Muscle of leg (tissue), 16 donors: ENCODE measurements at places on chromosomes 12 and 14.

GRCh38 chr12:68950511-68950910 is 17.5 kb upstream of the CPM start:
- no peak for DNase-seq

DNA sequence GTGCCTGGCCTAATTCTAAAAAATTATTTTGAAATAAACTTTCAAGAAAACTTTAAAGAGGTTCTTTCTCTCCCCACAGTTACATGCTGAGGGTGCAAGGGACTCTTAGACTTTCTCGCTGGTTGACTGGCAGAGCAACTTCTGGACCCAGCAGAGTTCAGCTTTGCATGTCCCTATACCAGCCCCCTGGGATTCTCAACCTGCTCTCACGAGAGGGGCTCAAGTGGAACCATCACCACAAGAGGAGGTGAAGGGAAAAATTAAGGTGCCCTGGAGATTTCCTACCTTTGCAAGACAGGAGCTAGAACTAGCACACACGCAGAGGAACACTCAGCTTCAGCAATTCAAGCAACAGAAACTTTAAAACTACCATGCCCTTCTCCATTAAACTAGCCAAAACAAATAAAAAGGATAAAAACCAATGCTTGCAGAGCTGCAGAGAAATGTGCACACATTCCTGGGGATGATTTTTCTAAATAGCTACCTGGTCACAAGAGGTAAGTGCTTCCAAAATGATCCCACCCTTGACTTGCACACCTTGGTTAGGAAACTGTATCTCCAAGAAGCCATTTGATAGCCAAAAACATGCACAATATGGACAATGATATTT is 2.5 kb downstream of the HVCN1 start:
- no peak for DNase-seq

DNA sequence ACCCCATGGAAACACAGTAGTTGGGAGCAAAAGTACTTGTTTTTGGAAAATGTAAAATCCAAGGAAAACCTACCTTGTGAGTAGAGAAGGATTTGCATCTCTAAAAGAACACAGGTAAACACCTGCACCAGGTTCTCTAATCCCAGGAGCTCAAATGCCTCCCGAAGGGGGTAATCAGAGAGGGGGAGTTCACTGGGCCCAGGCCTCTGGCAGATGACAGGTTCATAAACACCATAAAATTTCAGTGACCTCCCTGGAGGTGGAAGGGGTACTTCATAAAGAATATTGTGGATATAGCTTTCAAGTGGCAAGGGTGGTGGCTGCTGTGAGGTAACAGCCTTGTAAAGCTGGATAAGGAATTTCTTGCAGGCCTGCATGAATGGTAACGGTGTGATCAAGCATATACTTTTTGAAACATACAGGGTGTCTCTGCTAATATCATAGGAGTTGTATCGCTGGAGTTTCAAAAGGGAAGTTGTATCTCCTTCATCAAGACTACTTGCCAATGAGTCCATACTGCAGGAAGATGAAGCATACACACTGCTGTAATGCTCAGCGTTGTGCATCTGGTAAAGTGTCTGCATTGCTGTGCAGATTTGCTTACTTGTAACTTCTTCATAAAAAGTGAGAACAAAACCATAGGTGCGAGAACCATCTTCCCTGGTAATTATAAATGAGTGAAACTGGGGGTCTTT is 111.3 kb downstream of the DENND5B start:
- DNase-seq, result no peak

DNA sequence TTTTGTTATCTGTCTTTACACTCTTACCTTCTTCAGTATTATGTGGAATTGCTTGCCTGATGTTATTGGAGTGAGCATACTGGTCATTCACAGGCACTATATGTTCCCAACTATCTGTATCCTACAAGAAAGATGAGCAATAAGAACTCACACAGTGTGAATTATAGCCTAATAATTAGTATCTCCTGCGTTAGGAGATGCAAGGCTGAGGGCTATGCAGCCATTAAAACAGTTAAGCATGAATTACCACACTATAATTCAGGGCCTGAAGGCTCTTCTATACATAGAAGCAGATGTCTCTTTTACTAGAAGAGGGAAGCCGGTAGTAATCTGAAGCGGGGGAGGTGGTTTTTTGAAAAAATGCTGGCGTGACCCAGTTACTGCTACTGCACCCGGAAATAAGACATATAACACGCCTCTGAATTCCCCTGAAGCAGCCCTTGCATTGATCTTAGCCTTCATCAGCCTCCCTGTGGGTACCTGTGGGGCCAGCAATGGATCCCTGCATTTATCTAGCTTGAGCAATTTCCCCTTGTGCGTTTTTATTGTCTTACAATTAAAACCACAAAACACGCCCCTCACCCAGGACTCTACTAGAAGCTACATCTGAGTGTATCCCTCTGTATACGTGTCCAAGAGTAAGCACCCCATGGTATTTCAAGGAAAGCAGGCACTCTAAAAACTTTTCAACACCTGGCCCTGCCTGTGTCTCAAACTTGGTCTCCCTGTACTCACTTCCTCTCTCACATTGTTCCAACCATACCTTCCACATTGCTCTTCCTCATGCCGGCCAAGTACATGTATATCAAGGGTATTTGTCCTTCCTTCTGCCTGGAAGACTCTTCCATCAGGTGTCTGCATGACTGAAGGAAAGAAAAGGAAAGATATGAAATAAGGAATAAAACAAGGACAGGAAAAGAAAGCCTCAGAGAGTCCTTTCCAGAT is 210.9 kb upstream of the ARID2 start:
- DNase-seq, result no peak

GRCh38 chr14:29684926-29685325 is 242.7 kb downstream of the PRKD1 start:
- DNase-seq, result peak; percentile 2

GRCh38 chr12:129564768-129565167 is 339.1 kb downstream of the TMEM132D start:
- no peak for DNase-seq

DNA sequence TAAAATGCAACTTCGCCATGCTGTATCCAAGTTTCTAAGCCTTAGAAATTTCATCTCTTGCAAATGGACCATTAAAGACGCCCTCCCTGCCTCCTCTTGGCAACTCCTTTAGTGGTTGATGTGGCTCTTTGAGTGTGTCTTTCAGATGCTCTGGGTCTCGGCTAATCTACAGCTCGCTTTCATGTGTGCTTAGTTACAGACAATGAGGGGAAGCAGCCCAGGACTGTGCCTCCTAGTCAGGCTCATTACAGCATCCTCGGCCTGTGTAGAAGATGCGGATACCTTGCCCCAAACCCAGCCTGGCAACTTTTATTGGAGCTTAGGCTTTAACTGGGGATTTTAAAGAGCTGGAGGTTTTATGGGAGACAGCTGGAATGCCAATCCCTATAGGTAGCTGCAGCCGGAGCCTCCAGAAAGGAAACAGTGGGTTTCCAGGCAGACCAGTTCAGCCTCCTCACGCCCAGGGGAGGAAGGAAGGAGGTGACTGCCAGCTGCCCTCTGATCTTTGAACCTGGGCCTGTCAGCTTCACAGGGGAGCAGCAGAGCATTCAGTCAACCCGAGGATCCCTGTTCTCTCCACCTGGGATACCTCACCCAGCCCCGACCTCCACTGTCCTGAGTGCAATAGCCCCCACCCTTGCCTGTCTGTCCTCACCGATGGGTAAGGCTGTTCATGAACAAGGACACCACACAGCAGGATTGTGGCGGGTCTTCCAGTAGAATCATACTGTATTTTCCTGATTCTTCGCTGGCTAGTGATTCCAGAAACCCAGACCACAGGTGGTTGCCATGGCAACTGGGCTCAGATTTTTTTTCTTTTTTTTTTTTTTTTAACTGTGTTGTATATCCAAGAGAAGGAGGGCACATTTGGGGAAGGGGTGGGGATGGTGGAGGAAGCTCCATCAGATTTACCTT is 638.5 kb downstream of the MED13L start:
- DNase-seq, result no peak

- DNase-seq, result peak; percentile 15
Measured at GRCh38 chr14:99430491-99430890, 50.2 kb downstream of the SETD3 start.

DNA sequence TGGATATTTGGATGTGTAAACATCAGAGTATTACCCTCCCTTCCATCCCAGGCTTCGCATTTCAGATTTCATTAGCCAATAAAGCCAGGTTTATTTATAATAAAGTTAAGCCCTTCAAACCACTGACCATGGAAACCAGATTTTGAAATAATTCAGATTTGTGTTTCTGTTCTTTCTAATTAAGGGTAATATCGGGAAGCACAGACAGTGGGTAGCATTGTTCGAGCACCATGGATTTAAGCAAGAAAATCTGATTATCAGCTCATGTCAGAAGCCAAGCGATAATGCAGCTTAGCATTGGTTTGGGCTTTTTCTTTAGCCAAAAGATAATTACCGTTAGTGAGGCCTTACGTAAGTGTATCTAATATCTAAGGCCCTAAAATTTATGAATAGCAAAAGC is 116.1 kb downstream of the C12orf42 start:
- DNase-seq, result peak; percentile 0

- DNase-seq, result no peak
Measured at GRCh38 chr14:95196268-95196667, 38.9 kb upstream of the DICER1 start.

DNA sequence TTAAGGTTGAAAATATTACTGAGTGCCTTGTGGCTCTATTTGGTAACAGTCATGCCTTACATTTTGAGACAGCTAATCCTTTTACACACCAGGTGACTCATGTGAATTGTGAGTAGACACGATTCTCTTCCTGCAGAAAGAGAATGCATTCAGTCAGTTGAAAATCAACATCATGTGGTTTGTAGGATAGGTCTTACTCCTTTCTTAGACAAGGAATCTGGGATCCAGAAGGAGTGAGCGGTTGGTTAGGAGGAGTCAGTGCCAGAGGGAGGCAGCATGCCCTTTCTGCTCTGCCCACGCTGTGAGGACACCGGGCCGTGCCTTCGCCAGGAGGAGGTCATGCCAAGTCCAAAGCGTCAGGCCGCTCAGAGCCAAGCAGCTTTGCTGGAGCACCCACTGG is 47.6 kb downstream of the TRAF3 start:
- no peak for DNase-seq

- no peak for DNase-seq
Measured at GRCh38 chr14:96167224-96168148, 37.2 kb upstream of the BDKRB2 start.

DNA sequence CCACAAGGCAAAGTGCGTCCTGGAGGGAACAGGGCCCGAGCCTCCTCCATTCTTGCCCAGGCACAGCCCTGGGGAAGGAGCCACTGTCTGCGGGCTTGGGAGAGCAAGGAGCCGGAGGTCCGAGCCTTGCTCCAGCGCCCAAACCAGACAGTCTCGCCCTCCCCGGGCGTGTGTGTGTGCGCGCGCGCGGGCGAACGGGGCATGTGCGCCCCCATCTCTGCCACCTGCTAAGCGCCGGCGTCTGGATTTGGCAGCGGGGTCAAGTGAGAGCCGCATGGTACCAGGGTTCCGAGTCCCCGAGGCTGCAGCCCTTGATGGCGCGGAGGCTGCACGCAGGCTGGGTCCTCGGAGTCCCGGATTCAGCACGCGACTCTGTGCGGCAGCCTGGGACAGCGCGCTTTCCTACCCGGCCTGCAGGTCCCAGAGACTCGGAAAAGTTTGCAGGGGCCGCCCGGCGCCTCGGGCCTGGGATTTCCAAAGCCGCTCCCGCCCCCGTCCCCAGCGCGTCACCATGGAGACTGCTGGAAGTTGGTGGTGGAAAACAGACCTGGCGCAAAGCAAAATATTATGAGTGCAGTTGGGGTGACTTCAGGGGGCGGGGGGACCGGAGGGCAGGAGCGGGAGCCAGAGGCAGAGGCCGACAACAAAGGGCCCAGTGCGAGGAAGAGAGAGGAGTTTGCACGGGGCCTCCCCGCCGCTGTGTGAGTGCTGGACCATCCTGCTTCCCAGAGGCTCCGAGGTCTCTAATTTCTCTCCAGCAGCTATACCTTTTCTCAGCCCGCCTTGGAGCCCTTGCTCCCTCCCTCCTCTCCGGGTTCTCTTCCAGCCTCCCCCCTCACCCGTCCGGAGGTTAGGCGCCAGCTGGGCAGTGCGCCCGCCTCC is 4.2 kb downstream of the RFX4 start:
- peak; percentile 30 for DNase-seq

DNA sequence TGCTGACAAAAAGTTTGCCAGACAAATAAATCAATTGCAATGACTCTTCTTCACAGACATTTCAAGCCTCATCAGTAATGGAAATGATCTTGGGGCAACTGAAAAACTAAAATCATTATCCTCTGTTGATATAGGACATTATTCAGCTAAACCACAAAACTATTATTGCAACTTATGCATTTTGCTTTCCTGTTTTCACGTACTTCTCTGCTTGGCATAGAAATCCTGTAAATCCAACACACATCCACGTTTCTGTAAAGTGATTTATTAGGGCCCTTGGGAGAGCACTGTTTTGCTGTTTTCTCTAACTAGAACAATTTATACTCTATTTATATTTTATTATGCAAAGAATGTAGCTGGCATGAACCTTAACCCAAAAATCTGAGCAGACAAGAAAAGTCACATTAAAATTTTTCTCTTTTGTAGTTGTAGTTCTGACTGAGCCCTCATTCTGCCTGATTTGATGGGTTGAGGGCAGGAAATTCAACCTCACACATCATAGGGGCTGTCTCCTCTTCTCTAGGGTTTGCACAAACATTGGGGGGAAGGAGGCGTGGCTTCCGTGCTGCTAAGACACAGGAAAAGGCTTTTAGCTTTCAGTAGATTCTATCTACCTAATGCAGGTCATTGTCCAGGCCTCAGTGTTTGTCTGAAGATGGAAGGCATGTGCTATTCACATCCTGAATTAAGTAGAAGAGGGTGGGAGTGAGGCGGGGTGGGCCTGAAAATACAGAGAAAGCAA is 11.5 kb upstream of the NUP107 start:
- DNase-seq, result no peak

DNA sequence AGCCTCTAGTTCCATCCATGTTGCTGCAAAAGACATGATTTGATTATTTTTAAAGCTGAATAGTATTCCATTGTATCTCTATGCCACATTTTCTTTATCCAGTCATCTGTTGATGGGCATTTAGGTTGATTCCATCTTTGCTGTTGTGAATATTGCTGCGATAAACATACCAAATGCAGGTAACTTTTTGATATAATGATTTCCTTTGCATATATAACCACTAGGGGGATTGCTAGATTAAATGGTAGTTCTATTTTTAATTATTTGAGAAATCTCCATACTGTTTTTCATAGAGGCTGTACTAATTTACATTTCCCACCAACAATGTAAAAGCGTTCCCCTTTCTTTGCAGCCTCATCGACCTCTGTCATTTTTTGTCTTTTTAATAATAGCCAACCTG is 342.5 kb downstream of the MDGA2 start:
- no peak for DNase-seq

DNA sequence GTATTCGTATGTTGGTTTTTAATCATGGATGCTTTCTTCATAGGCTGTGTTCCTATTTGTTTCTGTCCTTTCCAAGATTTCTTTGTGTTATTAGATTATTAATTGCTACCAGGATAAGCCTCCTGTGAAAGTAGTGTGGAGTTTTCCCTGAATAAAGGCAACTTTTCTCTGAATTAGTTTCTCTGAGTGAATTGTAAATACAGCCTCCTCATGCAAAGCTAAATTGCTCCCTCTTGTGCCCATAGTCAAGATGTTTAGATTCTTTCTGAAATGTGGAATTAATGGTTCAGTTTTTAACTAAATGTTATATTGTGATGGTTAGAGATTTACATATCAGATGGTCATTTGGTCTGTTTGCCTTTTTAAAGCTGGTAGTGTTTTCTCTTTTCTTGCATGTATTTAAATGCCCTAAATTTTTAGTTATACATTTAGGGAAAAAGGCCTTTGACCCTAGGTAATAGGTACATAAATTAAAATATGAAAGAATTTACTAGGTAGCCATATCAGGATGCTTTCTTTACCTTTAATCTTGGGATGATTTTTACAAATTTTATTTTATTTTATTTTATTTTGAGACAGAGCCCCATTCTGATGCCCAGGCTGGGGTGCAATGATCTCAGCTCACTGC is 8.9 kb downstream of the APAF1 start:
- peak; percentile 79 for DNase-seq
